Naive thymus-derived CD8-positive, alpha-beta T cell (primary cell): ENCODE measurements at places on chromosomes 4 and X. TPM values are rescaled to one million over a fixed set of nuclear protein-coding genes. Genes with fewer than 3 reads are reported as not detected.

- no peaks in the 10 kb centered on the region for H3K27me3 ChIP-seq
- H3K4me3 ChIP-seq, result no peak overlapping the region
- no peak for DNase-seq
- H3K4me1 ChIP-seq, result no peaks in the 10 kb centered on the region
- H3K27ac ChIP-seq, result no peak overlapping the region
Observed at GRCh38 chrX:15404401-15405096, 20.3 kb upstream of the VEGFD start.

Gene SLC38A5
- polyA plus RNA-seq, result 11.9 TPM

Gene CDKL2
- 0.58 TPM for polyA plus RNA-seq

DNA sequence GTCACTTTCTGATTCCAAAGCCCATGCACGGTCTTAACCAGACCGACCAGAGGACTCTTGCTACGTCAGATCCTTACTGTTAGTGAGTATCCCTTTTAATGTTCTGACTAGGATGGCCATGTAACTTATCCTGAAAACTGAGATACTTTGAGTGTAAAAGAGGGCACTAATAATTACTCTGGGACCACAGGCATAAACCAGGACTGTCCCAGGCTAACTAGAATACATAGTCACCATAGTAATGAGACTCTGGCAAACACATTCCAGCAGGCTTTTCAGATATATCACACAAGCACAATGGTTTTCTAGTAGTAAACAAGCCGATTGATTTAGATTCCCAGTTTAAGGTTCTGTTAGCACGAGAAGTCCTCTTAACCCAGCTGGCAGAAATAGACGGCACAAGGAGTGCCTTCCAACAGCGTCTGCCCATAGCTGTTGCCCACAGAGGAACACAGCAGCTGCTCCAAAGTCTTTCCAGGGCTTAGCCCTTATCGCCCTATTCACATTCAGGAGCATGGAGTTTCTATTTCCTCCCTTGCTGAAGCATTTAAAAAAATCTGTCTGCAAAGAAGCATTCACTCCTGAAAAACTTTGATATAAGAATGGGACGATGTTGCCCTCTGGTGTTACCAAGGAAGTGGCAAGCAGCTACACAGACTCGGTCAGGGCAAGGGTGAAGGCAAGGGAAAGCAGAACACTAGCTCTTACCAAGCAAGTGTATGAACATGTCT, 92.4 kb downstream of the CXCL13 start:
- H3K4me1 ChIP-seq, result no peaks in the 10 kb centered on the region
- H3K36me3 ChIP-seq, result no peaks in the 10 kb centered on the region
- H3K27me3 ChIP-seq, result no peaks in the 10 kb centered on the region
- no peak for DNase-seq

Gene NXF2
- polyA plus RNA-seq, result not detected

DNA sequence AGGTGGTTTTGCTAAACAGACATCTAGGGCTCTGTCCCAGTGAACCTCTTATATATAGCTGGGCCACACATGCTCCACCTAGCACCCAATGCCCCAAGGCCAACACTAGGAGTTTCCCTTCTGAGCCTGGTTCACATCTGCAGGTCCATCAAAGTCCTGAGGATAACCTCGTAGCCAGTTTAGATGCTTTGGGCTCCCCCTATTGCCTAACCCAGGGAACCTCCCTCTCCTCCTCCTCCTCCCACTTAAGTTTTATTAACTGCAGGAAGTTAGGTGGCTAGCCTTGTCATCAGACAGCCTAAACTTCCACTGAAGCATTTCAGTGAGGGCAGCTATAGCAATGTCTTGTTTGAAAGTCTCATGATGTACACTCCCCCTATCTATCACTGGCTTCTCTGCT, 88.0 kb downstream of the GUCY2F start:
- H3K4me1 ChIP-seq, result no peaks in the 10 kb centered on the region
- H3K27me3 ChIP-seq, result peaks cover 13% of the 10 kb centered on the region
- no peak for DNase-seq
- no peak overlapping the region for H3K27ac ChIP-seq
- no peaks in the 10 kb centered on the region for H3K36me3 ChIP-seq

DNA sequence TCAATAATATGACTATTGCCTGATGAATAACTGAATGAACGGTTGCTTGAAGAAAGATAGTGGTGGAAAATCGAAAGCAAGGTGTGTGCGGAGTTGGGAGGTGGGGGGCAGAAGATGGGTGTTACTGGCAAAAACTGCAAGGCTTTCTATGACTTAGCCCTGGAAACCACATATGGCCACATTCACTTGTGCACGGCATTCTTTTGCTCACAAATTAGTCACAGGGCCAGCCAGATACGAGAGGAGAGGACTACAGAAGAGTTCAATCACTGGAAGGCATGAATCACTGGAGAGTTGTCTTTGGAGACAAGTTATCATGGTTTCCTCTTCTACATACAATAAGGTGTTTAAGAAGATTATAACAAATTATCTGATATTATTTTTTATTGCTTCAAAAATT, 626.5 kb upstream of the CPEB2 start:
- H3K27ac ChIP-seq, result no peak overlapping the region
- no peak overlapping the region for H3K4me3 ChIP-seq
- DNase-seq, result no peak
- no peaks in the 10 kb centered on the region for H3K27me3 ChIP-seq
- no peaks in the 10 kb centered on the region for H3K4me1 ChIP-seq

DNA sequence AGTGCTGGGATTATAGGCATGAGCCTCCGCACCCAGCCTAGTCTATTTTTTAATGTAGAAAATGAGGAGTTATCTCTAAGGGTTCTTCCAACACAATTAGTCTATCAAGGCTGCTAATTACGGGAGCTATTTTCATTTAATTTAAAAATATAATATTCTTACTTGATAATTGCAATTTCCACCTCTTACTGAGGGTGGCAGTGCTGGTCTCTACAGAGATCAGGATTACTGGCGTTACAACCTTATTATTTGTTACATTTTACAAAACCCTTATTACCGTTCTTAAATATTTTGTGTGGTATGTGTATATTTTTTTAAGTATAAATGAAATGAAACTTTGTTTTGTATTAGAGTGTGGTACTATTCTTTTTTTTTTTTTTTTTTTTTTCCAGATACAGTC, 17.6 kb upstream of the GK start:
- H3K4me3 ChIP-seq, result no peak overlapping the region
- no peak for DNase-seq
- no peak overlapping the region for H3K27ac ChIP-seq
- H3K27me3 ChIP-seq, result no peaks in the 10 kb centered on the region
- H3K36me3 ChIP-seq, result no peaks in the 10 kb centered on the region

DNA sequence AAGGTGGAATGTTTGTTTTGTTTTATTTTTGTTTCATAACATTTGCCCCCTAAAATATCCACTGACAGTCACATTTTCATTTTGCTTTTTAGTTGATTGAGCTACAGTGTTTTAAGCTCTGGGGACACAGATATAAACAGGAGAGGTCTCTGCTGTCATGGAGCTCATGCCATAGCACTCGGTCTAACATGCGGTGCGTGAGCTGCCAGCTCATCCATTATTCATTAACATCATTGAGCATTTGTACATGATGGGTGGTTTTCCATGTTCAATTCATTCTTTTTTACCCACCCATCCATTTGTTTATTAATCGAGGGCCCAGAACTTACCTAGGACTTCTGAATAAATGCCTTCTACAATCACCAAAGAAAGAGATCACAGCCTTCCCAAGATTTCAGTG, 150.1 kb upstream of the SFRP2 start:
- H3K36me3 ChIP-seq, result peaks cover 3% of the 10 kb centered on the region
- no peak overlapping the region for H3K27ac ChIP-seq
- no peak overlapping the region for H3K4me3 ChIP-seq
- DNase-seq, result no peak
- no peaks in the 10 kb centered on the region for H3K4me1 ChIP-seq

- peaks cover 2% of the 10 kb centered on the region for H3K36me3 ChIP-seq
- H3K4me3 ChIP-seq, result peak overlapping the region; percentile 68
- H3K4me1 ChIP-seq, result peaks cover 49% of the 10 kb centered on the region
- peak; percentile 66 for DNase-seq
- no peaks in the 10 kb centered on the region for H3K27me3 ChIP-seq
Observed at GRCh38 chrX:150693725-150694574, 754 bp downstream of the MTMR1 start.
